GM23338 (cell line): ENCODE measurements at places on chromosomes 5 and 9. TPM values are rescaled to one million over a fixed set of nuclear protein-coding genes. Genes with fewer than 3 reads are reported as not detected.

DNA sequence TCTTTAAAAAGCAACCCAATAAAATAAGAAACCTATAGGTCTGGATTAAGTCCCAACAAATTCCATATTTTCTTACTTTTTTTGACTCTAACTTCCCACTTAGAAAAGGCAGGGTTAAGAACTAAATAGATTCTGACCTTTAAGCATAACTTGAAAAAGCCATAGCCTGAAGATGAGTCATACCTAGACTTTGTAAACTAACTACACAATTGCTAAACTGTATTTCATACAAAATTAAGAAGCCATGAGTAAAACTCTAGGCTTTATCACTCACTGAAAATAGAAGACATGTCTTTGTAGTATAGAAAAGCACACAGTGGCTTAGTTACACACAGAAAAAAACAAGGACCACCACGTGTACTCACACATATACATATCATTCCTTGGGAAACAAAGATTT, 51.5 kb downstream of the MLLT3 start:
- DNase-seq, result no peak
- no peaks in the 10 kb centered on the region for H3K27me3 ChIP-seq
- no peaks in the 10 kb centered on the region for H3K4me1 ChIP-seq
- no peaks in the 10 kb centered on the region for H3K36me3 ChIP-seq
- no peak overlapping the region for H3K27ac ChIP-seq

GRCh38 chr5:147081311-147081764, 153.5 kb upstream of the STK32A start:
- H3K27me3 ChIP-seq, result no peaks in the 10 kb centered on the region
- H3K4me3 ChIP-seq, result no peak overlapping the region
- DNase-seq, result no peak
- H3K27ac ChIP-seq, result no peak overlapping the region
- no peaks in the 10 kb centered on the region for H3K4me1 ChIP-seq
- H3K36me3 ChIP-seq, result no peaks in the 10 kb centered on the region

The GRXCR2 gene
- total RNA-seq, result not detected in 2 replicates

- no peaks in the 10 kb centered on the region for H3K36me3 ChIP-seq
- H3K27ac ChIP-seq, result no peak overlapping the region
These were observed 53.0 kb downstream of the PSD2 start for GRCh38 chr5:139848508-139849100.

GRCh38 chr9:89744255-89744648, 139.4 kb downstream of the GADD45G start:
- H3K27me3 ChIP-seq, result no peaks in the 10 kb centered on the region
- H3K27ac ChIP-seq, result no peak overlapping the region
- no peaks in the 10 kb centered on the region for H3K4me1 ChIP-seq
- DNase-seq, result no peak

DNA sequence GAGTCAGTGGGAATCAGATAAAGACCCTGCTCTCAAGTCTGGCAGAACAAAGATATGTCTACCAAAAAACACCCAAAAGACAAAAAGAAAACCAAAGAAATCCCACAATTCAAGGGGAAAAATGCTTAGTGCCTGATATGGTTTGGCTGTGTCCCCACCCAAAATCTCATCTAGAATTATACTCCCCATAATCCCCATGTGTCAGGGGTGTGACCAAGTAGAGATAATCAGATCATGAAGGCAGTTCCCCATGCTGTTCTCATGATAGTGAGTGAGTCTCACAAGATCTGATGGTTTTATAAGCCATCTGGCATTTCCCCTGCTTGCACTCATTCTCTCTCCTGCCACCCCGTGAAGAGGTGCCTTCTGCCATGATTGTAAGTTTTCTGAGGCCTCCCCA, 13.4 kb downstream of the FBXO10 start:
- H3K36me3 ChIP-seq, result no peaks in the 10 kb centered on the region; the same call in 1 of the 2 replicates
- no peak overlapping the region for H3K27ac ChIP-seq
- no peak for DNase-seq
- peaks cover 17% of the 10 kb centered on the region for H3K4me1 ChIP-seq
- H3K4me3 ChIP-seq, result no peak overlapping the region
- H3K27me3 ChIP-seq, result no peaks in the 10 kb centered on the region

GRCh38 chr9:34311499-34312185, 17.4 kb downstream of the KIF24 start:
- H3K27ac ChIP-seq, result no peak overlapping the region
- no peaks in the 10 kb centered on the region for H3K36me3 ChIP-seq
- H3K27me3 ChIP-seq, result no peaks in the 10 kb centered on the region
- no peak for DNase-seq
- no peak overlapping the region for H3K4me3 ChIP-seq
- H3K4me1 ChIP-seq, result no peaks in the 10 kb centered on the region

- H3K4me1 ChIP-seq, result no peaks in the 10 kb centered on the region
- DNase-seq, result no peak
- no peaks in the 10 kb centered on the region for H3K36me3 ChIP-seq
- H3K27ac ChIP-seq, result no peak overlapping the region
- no peaks in the 10 kb centered on the region for H3K27me3 ChIP-seq
- H3K4me3 ChIP-seq, result no peak overlapping the region
These were observed 222.0 kb upstream of the KLF4 start for GRCh38 chr9:107711542-107711941.

DNA sequence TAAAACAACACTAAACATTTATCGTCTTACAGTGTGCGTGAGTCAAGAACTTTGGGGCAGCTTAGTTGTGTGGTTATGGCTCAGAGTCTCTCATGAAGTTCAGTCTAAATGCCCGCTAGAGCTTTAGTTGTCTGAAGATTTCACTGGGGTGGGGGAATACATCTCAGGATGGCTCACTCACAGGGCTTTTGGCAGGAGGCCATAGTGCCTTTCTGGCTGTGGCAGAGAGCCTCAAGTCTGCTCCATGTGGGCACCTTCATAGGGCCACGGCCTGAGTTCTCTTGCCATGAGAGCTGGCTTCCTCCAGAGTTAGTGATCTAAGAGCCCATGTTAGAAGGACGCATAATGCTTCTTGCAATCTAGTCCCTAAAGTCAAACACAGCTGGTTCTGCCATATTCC, 258.8 kb upstream of the NUDT12 start:
- H3K27me3 ChIP-seq, result no peaks in the 10 kb centered on the region
- H3K4me1 ChIP-seq, result no peaks in the 10 kb centered on the region
- no peak overlapping the region for H3K27ac ChIP-seq
- no peaks in the 10 kb centered on the region for H3K36me3 ChIP-seq
- no peak for DNase-seq
- no peak overlapping the region for H3K4me3 ChIP-seq

The WNT8A gene
- not detected in 2 replicates for total RNA-seq

The DDX4 gene
- total RNA-seq, result 0.83 TPM in 1 of 2 replicates, not detected in the other

The STING1 gene
- 0.39 TPM in 1 of 2 replicates, not detected in the other for total RNA-seq

The F2R gene
- 20.3 and 26.0 TPM in 2 replicates for total RNA-seq

The GABBR2 gene
- total RNA-seq, result 0.50 and 1.3 TPM in 2 replicates

DNA sequence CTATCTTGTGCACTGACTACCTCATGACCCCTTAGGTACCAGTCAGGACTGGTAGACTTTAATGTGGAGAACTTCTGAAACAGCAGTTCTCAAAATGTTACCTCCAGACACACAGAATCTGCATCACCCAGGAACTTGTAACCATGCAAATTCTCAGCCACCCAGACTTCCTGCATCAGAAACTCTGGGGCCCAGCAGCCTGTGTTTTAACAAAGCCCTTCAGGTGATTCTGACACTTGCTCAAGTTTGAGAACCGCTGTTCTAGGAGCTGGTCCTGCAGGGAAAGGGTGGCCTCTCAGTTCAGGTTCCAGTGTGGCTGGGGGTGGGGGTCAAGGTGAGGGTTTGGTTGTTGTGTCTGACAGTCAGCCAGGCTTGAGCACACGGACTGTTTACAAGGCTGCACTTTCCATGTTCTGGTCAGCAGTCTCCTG, 28.4 kb downstream of the ZFP62 start:
- peaks cover 41% of the 10 kb centered on the region for H3K27me3 ChIP-seq
- H3K4me3 ChIP-seq, result no peak overlapping the region
- no peak overlapping the region for H3K27ac ChIP-seq
- H3K4me1 ChIP-seq, result peaks cover 12% of the 10 kb centered on the region
- H3K36me3 ChIP-seq, result peaks cover 4% of the 10 kb centered on the region; the same call in 1 of the 2 replicates
- DNase-seq, result no peak

DNA sequence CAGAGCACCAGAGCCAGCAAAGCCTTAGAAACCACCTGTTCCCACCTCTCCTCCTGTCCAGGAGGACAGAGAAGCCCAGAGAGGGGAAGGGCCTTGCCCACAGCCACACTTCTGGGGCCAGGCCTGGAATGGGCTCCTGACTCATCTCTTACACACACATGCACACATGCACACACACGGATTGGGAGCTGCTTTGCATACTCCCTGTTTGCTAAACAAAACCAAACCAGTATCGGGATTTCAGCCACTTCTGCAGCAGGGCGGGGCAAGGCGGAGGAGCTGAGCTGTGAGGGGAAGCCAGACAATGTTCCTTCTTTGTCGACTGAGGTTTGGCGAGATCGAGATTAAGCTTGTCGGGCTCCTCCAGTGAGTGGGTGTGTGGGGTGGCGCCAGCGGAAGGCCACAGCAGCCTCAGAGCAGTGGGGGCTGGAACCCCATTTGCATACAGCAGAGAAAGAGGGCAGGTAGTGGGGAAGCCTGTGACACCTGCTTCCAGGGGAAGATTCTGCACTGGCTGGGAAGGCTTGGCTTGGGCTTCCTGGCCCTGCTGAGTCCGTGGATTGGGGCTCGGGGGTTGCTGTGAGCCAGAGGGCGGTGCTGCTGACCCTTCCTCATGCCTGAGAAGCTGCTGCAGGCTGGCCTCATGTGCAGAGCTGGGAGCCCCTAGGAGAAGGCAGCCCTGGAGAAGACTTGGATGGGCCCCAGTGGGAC, 16.1 kb downstream of the GFI1B start:
- DNase-seq, result peak; percentile 19
- no peak overlapping the region for H3K27ac ChIP-seq
- no peaks in the 10 kb centered on the region for H3K27me3 ChIP-seq
- H3K36me3 ChIP-seq, result no peaks in the 10 kb centered on the region
- H3K4me1 ChIP-seq, result peaks cover 13% of the 10 kb centered on the region; the same call in 1 of the 2 replicates

The CCNJL gene
- total RNA-seq, result 22.1 and 29.2 TPM in 2 replicates

GRCh38 chr5:25850581-25850980, 1187.8 kb downstream of the CDH9 start:
- H3K27ac ChIP-seq, result no peak overlapping the region
- no peaks in the 10 kb centered on the region for H3K36me3 ChIP-seq
- no peaks in the 10 kb centered on the region for H3K27me3 ChIP-seq
- H3K4me3 ChIP-seq, result no peak overlapping the region
